ENCODE measurements at places on chromosomes 5 and 9. TPM values are rescaled to one million over a fixed set of nuclear protein-coding genes. Genes with fewer than 3 reads are reported as not detected.

The PTGDS gene
- polyA plus RNA-seq = 0.25 TPM

The NUTM2F gene
- polyA plus RNA-seq = not detected

The SPINK1 gene
- polyA plus RNA-seq = not detected

The FOXD4L5 gene
- polyA plus RNA-seq = not detected

The SV2C gene
- not detected for polyA plus RNA-seq

The OR13C4 gene
- polyA plus RNA-seq = not detected

The UNC5A gene
- not detected for polyA plus RNA-seq

The RORB gene
- polyA plus RNA-seq = 0.01 TPM

The AGXT2 gene
- polyA plus RNA-seq = not detected

The SPATA31E1 gene
- polyA plus RNA-seq = not detected

The DNAJA1 gene
- 206 TPM for polyA plus RNA-seq

The GALNT12 gene
- polyA plus RNA-seq = 3.2 TPM

The FOXB2 gene
- not detected for polyA plus RNA-seq

The SLC38A9 gene
- polyA plus RNA-seq = 23.4 TPM

The INSL4 gene
- polyA plus RNA-seq = not detected

The PCDHGA2 gene
- 0.09 TPM for polyA plus RNA-seq

The CLTA gene
- polyA plus RNA-seq = 31.4 TPM

The CCL27 gene
- polyA plus RNA-seq = not detected

The IFNA14 gene
- not detected for polyA plus RNA-seq

The GBA2 gene
- polyA plus RNA-seq = 114 TPM

The SLC25A2 gene
- polyA plus RNA-seq = 0.29 TPM

The TAF11L6 gene
- polyA plus RNA-seq = not detected

The PDE6A gene
- not detected for polyA plus RNA-seq

The PDE8B gene
- polyA plus RNA-seq = not detected

Data from B cell (primary cell).